Psoas muscle (tissue), 8 donors: ENCODE measurements at places on chromosomes 5 and 9. TPM values are rescaled to one million over a fixed set of nuclear protein-coding genes. Genes with fewer than 3 reads are reported as not detected.

Gene GRXCR2
- total RNA-seq, result not detected

Gene ACER2
- 1.9 TPM for total RNA-seq

Gene FRRS1L
- total RNA-seq, result 0.04 TPM

DNA sequence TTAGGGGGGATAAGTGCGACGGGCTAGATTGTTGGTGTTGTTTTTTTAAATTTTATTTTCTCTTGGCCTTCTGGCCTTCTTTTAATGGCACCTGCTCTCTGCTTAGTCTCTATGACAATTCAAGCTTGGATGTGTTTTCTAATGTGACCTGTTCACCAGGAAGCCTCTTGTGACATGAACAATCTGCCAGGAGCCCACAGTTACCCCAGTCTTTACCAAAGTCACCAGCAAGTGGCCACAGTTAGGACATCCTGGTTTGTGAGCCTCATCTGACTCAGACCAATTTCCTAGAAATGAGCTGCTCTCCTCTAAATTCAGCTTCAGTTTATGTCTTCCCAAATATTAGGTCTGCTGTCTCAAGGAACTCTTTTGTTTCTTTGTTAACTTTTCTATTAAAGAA is 135.8 kb downstream of the TLE4 start:
- H3K27ac ChIP-seq, result no peak overlapping the region
- H3K36me3 ChIP-seq, result peaks cover 80% of the 10 kb centered on the region
- H3K27me3 ChIP-seq, result no peaks in the 10 kb centered on the region
- no peaks in the 10 kb centered on the region for H3K4me1 ChIP-seq
- no peak for DNase-seq
- H3K4me3 ChIP-seq, result no peak overlapping the region

DNA sequence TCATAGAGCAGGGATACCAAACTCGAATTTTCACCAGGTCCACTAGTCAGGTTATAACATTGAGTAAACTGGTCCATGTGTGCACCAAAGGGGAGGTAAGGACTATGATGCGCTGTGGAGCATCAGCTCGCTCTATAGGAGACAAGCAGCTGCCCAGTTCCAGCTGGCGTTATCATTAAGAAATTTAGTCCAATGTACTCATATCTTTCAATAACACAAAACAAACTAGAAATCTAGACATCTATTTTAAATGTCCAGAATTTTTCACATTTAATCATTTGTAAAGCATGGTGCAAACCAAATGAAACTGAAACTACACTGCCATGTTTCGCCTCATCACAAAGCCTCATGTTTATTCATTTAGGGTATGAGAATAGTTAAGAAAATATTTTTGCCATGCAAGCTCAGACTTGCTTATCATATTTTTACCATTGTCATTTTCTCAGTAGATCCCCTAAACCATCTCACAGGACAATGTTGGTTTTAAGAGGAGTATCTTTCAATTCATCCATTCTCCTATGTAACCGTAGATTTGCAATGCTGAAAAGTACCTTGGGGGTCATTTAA is 50.9 kb downstream of the ZNF474 start:
- H3K4me3 ChIP-seq, result no peak overlapping the region
- no peak for DNase-seq
- H3K4me1 ChIP-seq, result peaks cover 5% of the 10 kb centered on the region
- no peaks in the 10 kb centered on the region for H3K36me3 ChIP-seq
- no peak overlapping the region for H3K27ac ChIP-seq

- peaks cover 10% of the 10 kb centered on the region for H3K4me1 ChIP-seq
- H3K27me3 ChIP-seq, result no peaks in the 10 kb centered on the region
- H3K27ac ChIP-seq, result no peak overlapping the region
- DNase-seq, result no peak
- no peaks in the 10 kb centered on the region for H3K36me3 ChIP-seq
Observed at GRCh38 chr5:124054564-124054963, 542.6 kb downstream of the CSNK1G3 start.
